ENCODE measurements at places on chromosomes 12 and 14. TPM values are rescaled to one million over a fixed set of nuclear protein-coding genes. Genes with fewer than 3 reads are reported as not detected.

- no peak for DNase-seq
Observed at GRCh38 chr12:32467959-32468863, 68.9 kb downstream of the FGD4 start.

DNA sequence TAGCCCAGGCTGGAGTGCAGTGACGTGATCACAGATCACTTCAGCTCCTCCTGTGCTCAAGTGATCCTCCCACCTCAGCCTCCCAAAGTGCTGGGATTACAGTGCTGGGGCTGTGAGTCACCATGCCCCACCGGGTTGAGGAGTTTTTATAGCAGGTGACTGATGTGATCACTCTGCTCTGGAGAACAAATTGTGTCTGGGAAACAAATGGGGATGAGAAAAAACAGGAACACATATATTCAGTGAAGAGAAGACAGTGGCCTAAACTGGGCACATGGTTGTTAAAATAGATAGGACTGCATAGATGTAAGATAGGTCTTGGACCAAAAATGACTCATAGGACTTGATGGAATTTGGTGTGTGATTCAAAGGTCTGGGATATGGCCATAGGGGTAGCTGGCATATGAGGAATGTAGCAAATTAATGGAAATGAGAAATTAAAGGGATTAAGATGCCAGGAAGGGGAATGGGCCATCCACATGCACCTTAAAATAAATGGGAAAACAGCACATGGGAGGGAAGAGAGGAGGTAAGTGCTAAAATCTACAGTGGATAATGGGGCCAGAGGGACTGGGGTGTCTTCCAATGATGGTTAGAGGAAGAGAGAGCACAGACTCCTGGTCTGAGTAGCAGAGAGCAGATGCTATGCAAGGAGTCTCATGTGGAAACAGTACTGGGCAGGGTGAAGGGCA lies 11.2 kb downstream of the BCAT1 start:
- DNase-seq, result peak; percentile 68

DNA sequence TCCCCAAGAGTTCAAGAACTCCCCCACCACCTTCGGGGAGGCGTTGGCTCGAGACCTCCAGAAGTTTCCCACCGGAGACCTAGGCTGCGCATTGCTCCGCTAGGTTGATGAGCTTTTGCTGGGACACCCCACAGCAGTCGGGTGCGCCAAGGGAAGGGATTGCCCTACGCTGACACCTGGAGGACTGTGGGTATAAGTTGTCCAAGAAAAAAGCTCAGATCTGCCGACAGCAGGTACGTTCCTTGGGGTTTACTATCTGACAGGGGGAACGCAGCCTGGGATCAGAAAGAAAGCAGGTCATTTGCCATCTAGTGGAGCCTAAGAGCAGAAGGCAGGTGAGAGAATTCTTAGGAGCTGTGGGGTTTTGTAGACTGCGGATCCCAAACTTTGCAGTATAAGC lies 98.8 kb downstream of the FRMD6 start:
- no peak for DNase-seq

The RDH16 gene
- total RNA-seq, result not detected

The GPR137C gene
- total RNA-seq, result 0.20 TPM

- DNase-seq, result no peak
Observed at GRCh38 chr12:50953047-50953446, 703 bp downstream of the HIGD1C start.

GRCh38 chr14:105168496-105168978 lies at the start of gene JAG2:
JAG2 (minus strand) TSS chr14:105168776; CDS start chr14:105168420, 356 bp downstream.
- no peak for DNase-seq

DNA sequence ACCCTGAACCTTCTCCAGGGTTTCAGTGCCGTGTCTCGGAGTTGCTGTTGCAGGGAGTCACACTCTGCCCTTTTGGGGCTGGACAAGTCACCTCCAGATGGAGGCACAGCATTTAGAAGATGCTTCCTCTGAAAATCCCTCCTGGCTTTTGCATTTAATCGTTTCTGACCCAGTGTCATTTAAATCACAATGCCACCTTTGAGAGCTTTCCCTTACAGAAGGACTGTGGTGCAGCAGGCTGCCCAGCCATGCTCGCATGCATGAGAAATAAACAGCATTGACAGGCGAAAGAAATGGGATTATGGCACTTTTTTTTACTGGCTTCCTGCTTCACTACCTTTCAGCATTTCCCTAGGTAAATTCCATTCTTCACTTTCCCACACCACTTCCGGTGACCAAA lies 113.4 kb upstream of the DYRK2 start:
- peak; percentile 21 for DNase-seq

GRCh38 chr12:122003651-122004611 lies 17.8 kb upstream of the BCL7A start:
- DNase-seq, result no peak

DNA sequence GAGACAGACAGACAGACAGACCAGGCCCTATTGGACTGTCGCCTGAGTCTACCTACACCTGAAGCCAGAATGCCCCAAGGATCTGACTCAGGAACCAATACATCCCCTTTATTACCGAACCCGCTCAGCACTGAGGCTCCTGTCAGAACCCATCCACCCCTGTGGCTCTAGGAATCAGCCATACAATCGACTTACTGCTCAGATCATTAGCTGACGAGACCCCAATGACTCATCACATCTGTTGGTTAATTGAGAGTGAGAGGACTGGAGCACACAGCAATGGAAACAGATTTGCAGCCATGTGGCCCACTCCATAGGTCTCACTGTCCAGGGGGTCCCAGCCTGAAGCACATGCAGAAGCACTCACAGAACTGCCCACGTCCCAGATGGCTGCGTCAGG lies 15.2 kb downstream of the ITPK1 start:
- no peak for DNase-seq

The FAM186B gene
- total RNA-seq, result 0.17 TPM

- peak; percentile 3 for DNase-seq
Observed at GRCh38 chr12:4450551-4451112, 5.0 kb upstream of the FGF6 start.

- no peak for DNase-seq
Observed at GRCh38 chr12:1797011-1797901, 23.1 kb upstream of the LRTM2 start.

GRCh38 chr12:52203079-52203921 lies 11.5 kb upstream of the KRT80 start:
- peak; percentile 73 for DNase-seq

- DNase-seq, result no peak
Observed at GRCh38 chr14:105420101-105420973, 710 bp downstream of the MTA1 start.

GRCh38 chr12:1935242-1935641 lies 16.8 kb upstream of the CACNA2D4 start:
- DNase-seq, result no peak

DNA sequence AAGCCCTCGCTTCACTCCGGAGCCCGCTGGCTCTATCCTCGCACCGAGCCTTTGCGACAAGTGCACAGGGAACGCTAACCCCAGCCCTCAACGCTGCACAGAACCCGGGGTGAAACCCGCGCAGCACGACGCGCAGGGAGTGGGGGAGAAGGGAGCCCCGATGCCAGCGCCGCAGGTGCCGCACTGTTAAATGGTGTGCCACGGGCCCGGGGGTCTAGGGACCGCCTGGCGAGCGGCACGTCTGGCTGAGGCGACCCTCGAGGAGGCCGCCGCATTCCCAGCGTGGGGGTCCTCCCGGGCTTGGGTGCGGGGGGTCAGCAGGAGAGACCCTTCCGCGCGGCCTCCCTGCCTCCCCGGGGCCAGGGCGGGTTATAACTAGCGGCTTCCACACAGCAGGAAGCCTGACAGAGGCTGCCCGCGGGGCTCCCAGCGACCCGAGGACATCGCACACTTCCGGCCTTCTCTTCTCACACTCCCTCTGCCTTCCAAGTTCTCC lies 23.8 kb upstream of the LRTM2 start:
- no peak for DNase-seq

GRCh38 chr12:92476844-92477243 lies 225.9 kb upstream of the PLEKHG7 start:
- no peak for DNase-seq

- DNase-seq, result peak; percentile 42
Observed at GRCh38 chr12:79934281-79935020, 446 bp downstream of the PPP1R12A start.

- no peak for DNase-seq
Observed at GRCh38 chr12:2372178-2372577, 319.4 kb downstream of the CACNA1C start.

The FOXG1 gene
- total RNA-seq, result not detected

DNA sequence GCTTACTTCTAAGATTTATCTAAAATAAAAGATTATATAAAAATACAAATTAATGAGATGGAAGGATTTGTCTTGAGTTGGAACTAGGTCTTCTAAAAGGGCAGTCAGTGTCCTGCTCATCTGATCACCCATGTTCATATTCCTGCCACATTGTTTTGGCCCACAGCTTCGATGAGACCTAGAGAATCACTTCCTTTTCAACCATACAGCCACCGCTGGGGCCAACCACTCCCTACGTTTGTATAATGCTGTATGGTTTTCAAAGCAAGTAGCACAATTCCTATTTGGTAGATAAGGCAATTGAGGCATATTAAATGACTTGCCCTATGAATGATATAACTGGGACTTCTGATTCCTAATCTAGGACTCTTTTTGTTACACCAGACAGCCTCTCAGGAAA lies 249.4 kb downstream of the ZFP36L1 start:
- DNase-seq, result no peak

DNA sequence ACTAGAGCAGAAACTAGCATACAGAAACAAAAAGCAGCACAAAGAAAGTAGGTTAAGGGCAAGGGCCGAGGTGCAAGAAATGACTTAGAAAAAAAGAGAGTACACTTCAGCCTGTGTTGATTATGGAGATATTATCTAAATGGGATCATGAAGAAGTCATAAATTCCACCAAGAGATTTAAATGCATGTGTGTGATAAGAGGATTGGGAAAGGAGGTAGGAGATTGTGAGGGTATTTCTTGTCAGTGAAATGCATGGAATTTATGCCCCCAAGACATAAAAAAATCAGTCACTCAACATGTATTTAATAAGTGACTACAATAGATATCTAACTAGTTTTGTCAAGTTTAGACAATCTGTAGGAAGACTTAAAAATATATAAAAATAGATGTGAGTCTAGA lies 976.2 kb upstream of the LRFN5 start:
- DNase-seq, result no peak

The DCN gene
- not detected for total RNA-seq

The APAF1 gene
- 11.4 TPM for total RNA-seq

The PLEKHG7 gene
- total RNA-seq, result not detected

DNA sequence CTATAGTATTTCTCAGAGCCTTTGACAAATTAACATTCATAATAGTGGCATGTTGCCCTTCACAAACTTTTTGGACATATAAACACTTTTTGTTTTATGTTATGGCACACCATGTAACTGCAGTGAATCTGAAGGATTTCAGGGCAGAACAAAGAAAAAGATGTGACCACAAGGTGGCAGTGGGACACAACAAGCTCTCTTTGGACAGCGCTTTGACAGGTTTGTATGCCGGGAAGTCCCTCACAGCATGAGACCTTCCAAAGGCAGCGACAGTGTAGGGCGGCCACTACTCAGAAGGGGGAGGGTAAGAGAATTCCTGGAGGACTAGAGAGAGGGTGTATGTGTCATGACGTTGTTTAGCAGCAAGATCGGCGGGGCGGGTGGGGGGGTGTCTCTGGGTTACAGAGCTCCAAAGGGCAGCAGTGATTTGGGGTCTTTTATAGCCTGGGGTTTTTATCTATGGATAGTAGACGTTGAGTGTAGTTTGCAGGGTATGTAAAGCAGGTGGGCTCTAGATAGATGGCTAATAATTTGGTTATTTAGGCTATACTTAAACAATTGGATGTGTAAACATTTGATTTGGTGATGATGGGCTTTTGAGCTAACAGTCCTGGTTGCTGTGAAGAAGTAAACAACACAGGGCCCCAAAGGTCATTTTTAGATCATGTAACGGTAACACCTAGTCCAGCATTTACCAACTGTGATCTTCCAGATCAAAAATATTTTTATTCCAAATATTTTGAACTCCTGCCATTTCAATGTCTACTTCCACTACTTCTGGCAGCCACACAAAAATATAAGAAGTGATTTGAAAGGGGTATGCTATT lies 22.9 kb downstream of the ETFBKMT start:
- peak; percentile 88 for DNase-seq

GRCh38 chr12:67446716-67447115 lies 177.6 kb downstream of the CAND1 start:
- no peak for DNase-seq

The RPS6KL1 gene
- total RNA-seq, result not detected

DNA sequence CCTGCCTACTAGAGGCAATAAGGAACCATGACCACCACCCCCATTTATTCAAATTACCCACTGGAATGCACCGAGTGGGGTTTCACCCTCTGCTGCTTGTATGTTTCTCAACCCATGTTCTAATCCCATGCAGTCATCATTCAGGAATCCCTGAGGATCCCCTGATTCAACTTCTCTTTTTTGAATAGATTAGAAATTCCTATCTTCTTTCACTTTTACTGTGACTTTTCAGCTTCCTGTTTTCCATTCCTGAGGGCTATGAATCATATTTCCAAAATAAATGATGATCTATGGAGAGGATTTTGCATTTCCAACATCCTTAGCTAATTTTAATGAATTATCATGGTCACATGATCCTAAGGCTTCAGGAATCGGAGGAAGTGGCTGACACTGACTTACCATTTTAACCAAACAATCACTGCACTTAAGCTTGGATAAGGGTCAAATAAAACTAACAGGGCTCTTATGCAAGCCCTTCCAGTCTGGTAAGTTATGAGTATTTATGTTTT lies 19.4 kb upstream of the P2RX4 start:
- peak; percentile 90 for DNase-seq

DNA sequence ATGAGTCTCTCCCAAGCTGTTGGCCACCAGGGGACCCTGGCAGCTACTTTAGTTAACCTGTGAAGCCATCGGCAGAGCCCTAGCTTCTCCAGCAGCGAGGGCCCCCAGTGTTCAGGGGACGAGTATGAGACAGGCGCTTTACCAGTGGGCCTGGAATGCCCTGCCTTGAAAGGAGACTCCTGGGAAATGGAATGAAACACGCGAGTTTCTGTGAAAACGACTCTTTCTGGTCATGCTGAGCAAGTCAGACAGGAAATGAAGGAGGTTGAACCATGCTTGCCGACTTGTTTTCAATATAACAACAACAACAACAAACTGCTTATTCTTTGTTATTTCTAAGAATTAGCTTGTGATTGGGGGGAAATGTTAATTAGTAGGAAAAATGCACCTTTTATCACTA lies 42.9 kb downstream of the SFSWAP start:
- DNase-seq, result no peak

The B3GNT4 gene
- 0.13 TPM for total RNA-seq

The TRPV4 gene
- 0.50 TPM for total RNA-seq

- DNase-seq, result no peak
Observed at GRCh38 chr12:122111089-122111641, 32.6 kb downstream of the MLXIP start.

The DCAF11 gene
- 46.7 TPM for total RNA-seq

The KCNH3 gene
- total RNA-seq, result 5.2 TPM
